ENCODE measurements at places on chromosomes 2 and 18. TPM values are rescaled to one million over a fixed set of nuclear protein-coding genes. Genes with fewer than 3 reads are reported as not detected.

EFHD1 gene
- not detected for total RNA-seq

ATOH8 gene
- 7.9 TPM for total RNA-seq

GRCh38 chr18:37496568-37496967 is 69.0 kb downstream of the CELF4 start:
- H3K36me3 ChIP-seq: no peaks in the 10 kb centered on the region
- no peak overlapping the region for H3K4me3 ChIP-seq
- no peak for DNase-seq
- no peak overlapping the region for H3K27ac ChIP-seq
- peaks cover 6% of the 10 kb centered on the region for H3K27me3 ChIP-seq
- no peaks in the 10 kb centered on the region for H3K4me1 ChIP-seq

GRCh38 chr2:112149194-112149593 is 11.0 kb downstream of the FBLN7 start:
- no peaks in the 10 kb centered on the region for H3K36me3 ChIP-seq
- DNase-seq: no peak
- H3K4me3 ChIP-seq: no peak overlapping the region

DNA sequence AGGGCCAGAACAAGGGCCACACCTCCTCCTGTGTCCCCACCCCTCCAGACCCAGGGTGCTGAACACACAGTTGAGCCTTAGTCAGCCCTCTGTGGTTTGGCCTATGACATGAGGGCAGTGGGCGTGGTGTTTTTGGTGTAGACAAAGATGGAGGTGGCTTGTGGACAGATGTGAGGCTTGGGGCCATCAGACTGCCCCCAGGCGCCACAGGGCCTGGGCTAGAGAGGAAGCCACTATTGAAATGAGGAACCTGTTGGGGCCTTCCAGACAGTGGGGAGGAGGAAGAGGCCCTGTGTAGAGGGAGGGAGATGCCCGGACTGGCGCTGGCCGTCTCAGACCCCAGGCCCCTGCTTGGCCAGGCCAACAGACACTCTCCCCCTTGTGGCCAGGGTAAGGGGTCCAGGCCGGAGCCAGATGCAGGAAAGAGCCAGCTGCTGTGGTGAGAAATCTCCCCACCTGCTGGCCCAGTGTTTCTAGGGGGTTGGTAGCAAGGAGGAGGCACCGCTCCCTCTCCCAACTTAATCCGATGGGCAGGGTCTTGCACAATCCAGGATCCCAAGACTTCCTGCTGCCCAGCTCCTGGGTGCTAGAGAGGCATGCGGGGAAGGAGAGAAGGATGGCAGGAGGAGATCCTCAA is 53.8 kb downstream of the SMAD7 start:
- peak; percentile 17 for DNase-seq
- H3K36me3 ChIP-seq: no peaks in the 10 kb centered on the region
- peaks cover 10% of the 10 kb centered on the region for H3K4me1 ChIP-seq
- H3K27ac ChIP-seq: no peak overlapping the region

- no peak overlapping the region for H3K4me3 ChIP-seq
- peaks cover 4% of the 10 kb centered on the region for H3K27me3 ChIP-seq
- H3K4me1 ChIP-seq: no peaks in the 10 kb centered on the region
- no peak for DNase-seq
- no peak overlapping the region for H3K27ac ChIP-seq
- H3K36me3 ChIP-seq: no peaks in the 10 kb centered on the region
Observed at GRCh38 chr2:206958261-206958660, 18.9 kb downstream of the CPO start.

DNA sequence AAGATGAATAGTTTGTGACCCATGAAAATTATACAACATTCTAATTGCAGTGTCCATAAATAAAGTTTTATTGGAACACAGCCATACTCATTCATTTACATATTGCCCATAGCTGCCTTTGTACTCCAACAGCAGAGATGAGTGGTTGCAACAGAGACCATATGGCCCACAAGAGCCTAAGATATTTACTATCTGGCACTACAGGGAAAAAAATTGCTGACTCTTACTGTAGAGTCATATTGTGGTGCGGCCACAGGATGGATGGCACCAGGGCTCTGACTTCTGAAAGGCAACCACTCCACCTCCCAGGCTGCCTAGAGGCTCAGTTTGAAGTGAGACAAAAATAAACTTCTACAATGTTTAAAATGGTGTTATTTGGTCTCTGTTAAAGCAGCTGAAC is 404.0 kb upstream of the ATP5MC3 start:
- H3K36me3 ChIP-seq: no peaks in the 10 kb centered on the region
- H3K27ac ChIP-seq: no peak overlapping the region
- H3K4me1 ChIP-seq: no peaks in the 10 kb centered on the region
- no peak overlapping the region for H3K4me3 ChIP-seq
- DNase-seq: no peak
